GOT3 (cell line): ENCODE measurements at places on chromosomes 6 and 20.

- DNase-seq: no peak
These were observed 48.5 kb upstream of the CCN2 start for GRCh38 chr6:131999545-132000146.

DNA sequence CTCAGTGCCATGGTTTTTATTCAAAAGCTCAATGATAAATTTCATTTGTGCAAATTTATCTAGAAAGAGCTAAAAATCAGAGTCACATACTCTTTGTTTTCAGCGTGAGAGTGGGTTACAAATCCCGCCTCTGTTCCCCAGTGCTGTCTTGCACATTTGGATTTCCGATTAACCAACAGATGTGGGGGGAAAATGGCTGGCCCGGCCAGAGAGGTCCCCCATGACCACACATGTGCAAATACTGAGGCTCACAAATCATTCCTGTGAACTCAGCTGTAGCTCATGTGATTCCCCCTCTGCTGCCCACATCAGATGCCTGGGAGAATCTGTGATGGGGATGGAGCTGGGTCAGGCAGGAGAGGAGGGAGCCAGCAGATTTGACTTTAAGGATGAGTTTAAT, 168.7 kb downstream of the PAX1 start:
- DNase-seq: no peak

DNA sequence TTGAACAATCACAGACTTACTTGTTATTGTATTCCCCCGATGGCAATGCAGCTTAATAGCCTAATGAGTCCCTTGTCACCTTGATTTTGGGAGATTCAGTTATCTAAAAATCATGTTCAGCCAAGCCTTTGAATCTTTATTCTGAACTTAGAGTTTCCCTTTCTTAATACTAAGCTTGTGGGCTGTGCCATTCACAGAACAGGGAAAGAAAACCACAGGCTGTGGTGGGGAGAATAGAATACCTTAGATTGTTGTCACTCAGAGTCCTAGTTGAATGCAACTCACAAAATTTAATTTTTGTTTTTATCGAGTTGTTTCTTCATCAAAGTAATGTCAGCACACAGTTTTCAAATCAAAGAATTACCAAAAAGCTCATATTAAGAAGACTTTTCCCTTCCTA, 37.4 kb downstream of the RFPL4B start:
- DNase-seq: no peak

DNA sequence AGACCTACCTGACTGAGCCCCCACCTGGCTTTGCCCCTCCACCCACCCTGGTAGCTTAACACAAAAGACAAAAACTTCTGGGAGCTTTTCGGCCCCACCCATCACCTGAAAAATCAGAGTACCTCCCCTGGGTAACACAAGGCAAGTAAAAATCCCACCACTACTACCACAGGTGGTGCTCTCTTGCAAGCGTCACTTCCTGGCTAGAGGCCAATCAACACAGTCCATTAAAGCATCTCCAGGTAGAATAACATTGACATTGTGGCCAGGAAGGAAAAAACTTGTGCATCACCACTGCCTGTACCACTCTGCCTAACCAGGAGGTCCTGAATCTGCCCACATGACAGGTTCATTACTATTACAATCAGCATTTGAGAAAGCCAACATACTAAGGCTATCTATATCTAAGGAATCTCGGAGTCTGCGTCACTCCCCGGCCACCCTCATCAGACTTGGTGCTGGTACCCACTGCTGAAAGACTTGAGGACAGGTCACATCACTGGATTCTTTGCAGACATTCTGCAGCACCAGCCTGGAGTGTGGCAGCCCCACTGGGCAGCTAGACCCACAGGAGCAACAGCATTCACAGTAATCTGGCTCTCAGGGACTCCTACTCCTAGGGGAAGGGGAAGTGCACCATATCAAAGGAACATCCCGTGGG, 125.9 kb downstream of the CDK19 start:
- no peak for DNase-seq

DNA sequence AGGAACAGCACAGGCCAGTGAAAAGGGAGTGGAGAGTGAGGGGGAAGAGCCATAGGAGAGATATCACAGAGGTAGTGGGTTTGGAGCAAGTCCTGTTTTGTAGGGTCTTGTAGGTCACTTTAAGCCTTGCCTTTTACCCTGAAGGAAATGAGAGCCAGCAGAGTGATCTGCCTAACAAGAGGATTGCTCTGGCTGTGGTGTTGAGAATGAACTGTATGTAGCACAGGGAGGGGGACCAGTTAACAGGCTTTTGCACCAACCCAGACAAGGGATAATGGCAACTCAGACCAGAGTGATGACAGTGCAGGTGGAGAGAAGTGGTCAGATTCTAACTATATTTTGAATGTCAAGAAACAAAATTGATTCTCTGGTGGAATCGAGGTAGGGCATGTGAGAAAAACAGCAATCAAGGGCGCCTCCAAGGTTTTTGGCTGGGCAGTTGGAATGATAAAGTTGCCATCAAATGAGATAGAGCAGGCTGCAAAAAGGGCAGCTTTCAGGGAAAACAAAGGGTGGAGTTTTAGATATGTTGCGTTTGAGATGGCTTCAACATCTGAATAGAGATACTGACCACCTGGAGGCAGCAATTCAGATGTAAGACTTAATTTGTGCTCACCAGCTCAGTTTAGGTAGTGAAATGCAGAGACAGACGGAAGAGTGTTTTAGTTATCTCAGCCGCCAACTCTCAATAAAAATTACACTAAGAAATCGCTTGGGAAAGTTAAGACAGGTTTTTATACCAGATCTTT, 134.4 kb upstream of the BTBD3 start:
- DNase-seq: no peak

DNA sequence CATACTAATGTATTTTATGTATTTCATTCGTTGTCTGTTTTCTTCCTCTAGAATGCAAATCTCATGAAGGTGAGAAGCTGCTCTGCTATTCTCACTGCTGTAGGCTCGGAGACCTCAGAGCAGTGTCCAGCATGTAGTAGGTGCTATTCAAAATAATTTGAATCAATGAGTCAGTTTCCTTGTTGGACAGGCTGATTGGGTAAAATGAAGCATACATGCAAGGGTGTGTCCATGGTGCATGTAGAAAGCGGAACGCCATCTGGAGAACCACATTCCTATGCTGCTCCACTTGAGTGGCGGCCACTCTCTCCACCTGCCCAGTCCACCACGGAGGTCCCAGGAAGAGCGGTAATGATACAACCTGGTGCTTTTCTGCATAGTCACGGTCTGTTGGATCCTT, 412.1 kb downstream of the QKI start:
- DNase-seq: no peak

GRCh38 chr6:121855521-121855920, 420.1 kb downstream of the GJA1 start:
- DNase-seq: no peak

- no peak for DNase-seq
These were observed 59.6 kb downstream of the PRDM1 start for GRCh38 chr6:106145741-106146227.

GRCh38 chr6:74598462-74599393, 607.1 kb downstream of the COL12A1 start:
- DNase-seq: no peak

DNA sequence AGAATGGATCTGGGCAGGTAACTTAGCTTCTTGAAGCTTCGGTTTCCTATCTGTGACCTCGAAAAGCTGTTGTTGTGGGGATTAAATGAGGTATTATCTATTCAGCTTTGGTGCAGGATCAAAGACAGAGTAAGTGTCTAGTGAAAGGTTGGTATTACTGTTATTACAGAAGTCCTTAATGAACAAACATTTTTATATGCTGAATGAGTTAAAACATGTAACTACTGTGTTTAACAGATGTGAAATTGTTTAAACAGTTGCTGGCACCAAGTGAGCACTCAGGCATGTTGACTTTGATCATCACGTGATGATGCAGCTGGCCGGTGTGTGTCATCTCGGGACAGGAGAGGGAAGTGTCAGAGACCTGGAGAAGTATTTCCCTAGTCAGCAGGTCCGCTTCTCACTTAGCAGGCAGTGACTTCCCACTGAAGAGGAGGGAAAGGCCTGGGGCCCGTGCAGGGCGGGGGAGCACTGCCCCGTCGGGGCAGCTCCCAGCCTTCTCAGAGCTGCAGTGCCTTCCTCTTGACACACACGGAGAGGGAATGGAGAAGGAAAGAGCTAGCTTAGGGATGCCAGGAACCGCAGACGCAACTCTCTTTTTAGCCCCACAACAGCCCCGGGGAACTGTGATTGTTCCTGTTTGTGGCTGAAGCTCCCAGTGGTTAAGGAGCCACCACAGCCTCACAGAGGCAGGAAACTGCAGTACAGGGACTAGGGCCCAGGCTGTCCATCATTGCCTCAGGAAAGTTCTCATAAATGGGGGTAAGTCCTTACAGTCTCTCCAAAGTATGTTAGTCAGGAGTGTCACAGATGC, 18.0 kb downstream of the TUBB2A start:
- DNase-seq: no peak

DNA sequence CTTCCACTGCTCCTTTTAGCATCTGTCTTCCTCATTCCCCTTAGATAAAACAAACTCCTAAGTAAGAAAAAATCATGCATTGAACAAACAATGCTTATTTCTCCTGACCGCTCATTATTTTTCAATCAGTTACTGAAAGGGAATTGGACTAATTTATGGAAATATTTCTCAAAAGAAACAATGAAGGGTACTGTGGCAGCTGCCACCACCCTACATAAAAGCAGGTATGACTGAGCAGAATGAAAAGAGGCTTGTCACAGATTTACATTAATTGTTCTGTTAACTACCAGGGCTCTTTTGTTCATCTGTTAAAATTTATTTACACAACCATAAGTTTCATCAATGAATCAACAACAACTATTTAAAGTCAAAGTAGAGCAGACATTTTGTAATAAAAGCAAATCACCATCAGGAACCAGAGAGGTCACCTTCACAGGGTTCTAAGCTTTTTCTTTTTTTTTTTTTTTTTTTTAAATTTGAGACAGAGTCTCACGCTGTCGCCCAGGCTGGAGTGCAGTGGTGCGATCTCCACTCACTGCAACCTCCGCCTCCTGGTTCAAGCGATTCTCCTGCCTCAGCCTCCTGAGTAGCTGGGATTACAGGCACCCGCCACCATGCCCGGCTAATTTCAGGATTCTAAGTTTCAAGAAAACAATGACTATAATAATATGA, 204.0 kb downstream of the PTPRK start:
- no peak for DNase-seq

GRCh38 chr20:61588411-61589385, 336.6 kb downstream of the CDH4 start:
- DNase-seq: no peak

- DNase-seq: no peak
These were observed 167.2 kb upstream of the MAP3K7 start for GRCh38 chr6:90753820-90754643.

- no peak for DNase-seq
These were observed 22.0 kb downstream of the SOX4 start for GRCh38 chr6:21615504-21615903.

DNA sequence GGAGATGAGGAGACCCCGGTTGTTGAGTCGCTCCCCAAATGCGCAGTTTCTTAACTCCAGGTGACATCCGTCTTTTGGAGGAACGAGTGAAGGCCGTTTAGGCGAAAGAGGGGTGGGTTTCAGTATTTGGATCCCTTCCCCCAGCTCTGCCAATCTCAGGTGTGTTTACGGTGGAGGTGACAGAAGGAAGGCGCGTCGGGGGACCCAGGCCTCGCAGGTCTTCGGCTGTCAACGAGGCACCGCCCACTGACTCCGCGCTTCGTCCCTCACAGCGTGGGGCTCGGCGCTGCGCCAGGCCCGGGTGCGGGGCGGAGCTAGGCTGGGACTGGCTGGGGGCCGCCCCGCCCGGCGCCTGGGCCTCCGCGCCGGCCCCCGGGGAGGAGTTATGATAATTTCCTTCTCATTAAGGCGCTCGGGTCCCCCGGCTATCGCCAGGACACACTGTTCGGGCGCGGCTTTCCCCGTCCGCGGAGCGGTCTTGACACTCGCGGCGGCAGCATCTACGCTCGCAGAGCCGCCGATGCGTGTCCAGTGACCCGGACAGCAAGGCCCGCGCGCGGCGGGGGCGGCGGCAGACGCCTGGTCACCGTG, at the start of gene TFAP2C:
Gene TFAP2C, plus strand, starts transcription at position 434 of the 591 bp plus-strand sequence. CDS start 239 bp downstream, outside the sequence.
- DNase-seq: no peak

DNA sequence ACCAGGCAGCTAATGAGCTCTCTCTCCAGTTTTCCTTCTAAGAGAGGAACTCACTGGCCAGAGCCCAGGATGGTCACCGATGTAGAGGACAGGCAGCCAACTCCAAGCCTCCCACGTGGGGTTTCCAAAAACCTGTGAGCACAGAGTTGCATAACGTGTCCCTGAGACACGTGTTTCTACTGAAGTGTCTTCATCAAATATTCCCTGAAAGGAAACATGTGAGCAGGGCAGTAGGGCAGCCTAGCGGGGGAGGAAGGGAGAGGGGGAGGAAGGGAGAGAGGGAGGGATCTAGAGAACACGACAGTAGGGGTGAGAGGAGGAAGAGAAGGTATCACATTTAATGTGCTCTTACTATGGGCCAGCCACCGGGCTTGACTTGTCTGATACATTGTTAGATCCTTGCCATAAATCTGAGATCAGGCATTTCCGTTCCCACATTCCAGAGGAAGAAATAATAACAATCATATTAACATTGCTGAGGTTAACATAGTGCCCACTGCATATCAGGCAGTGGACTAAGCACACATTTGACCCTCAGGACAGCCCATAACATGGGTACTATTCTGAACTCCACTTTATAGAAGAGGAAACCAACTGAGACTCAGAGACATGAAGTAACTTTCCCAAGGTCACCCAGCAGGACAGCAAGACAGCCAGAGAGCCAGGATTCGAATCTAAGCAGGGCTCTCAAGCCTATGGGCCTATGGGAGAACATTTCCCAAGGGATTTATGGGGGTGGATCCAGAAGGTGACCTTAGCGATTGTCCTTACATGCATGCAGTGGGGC, 4.5 kb upstream of the SYS1 start:
- no peak for DNase-seq

- DNase-seq: no peak
These were observed 119.1 kb downstream of the PLCB1 start for GRCh38 chr20:8251201-8251575.

DNA sequence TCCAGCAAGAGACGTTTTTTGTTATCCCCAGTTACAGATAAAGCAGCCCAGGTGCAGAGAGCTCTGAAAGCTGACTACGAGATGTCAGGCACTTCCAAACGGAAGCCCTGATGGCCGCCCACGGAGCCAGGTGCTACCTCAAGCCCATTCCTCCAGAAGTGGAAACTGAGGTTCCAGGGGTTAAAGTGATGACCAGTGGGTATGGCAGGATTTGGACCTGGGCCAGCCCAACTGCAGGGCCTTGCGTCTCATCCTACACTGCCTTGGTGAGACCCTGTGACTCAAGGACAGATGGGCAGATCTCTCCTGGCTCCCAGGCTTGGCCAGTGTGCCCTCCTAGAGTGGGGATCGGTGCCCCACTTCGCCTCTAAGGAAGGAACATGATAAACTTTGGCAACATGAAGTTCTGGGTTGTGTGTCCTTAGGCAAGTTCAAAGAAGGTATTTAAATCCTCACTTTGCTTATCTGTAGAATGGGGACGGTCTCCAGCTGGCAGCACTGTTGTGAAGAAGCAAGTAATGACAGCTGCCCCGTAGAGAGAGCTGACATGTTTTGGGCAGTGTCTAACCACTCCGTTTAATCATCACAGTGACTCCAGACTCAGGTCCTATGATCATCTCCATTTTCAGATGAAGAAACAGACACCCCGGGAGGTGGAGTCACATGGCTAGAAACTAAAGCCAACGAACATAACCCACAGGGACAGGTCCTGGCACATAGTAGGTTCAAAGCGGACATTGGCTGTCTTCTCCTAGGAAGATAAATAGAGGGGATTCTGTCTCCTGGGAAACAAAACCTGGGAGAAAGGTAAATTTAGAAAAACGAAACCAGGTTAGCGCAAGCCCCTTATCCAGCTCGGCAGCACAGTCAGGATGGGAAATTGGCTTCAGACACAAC, 34.4 kb upstream of the CDH22 start:
- no peak for DNase-seq

GRCh38 chr6:134356405-134356804, 38.5 kb upstream of the SGK1 start:
- no peak for DNase-seq
